ENCODE measurements at places on chromosomes 5 and 9. TPM values are rescaled to one million over a fixed set of nuclear protein-coding genes. Genes with fewer than 3 reads are reported as not detected.

ARL14EPL gene
- not detected for total RNA-seq

FCN2 gene
- total RNA-seq, result not detected

- DNase-seq, result no peak
Measured at GRCh38 chr5:78895616-78896015, 89.5 kb downstream of the ARSB start.

- DNase-seq, result no peak
Measured at GRCh38 chr9:6152788-6153187, 62.8 kb upstream of the IL33 start.

- no peak for DNase-seq
Measured at GRCh38 chr5:44900273-44900954, 91.7 kb downstream of the MRPS30 start.
